ENCODE measurements at places on chromosomes 4 and X.

GRCh38 chrX:69279234-69279633, 114.0 kb upstream of the PJA1 start:
- no peak for DNase-seq

GRCh38 chrX:68938244-68939004, 109.6 kb downstream of the EFNB1 start:
- no peak for DNase-seq

- DNase-seq: no peak
Observed at GRCh38 chrX:150080497-150080896, 142.2 kb upstream of the EOLA2 start.

DNA sequence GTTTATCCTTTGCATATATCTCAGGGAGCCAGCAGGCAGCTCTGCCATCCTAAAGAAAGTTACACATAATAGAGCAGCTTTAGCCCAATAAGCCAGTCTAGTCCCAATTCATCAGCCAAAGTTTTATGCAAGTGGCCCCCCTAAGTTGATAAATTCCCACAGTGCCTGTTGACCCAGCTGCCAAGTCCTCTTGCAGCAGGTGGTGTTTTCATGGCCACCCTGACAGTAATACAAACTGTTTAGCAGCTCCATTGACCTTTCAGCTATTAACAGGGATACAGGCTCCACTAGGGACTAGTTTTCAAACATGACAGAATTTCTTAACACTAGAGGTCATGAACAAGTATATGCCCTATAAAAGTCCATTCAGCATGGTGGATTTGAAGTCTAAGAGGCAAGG, 77.5 kb downstream of the HHIP start:
- DNase-seq: no peak

- no peak for DNase-seq
Observed at GRCh38 chr4:16622826-16623225, 275.6 kb downstream of the LDB2 start.

- DNase-seq: no peak
Observed at GRCh38 chr4:175809402-175810072, 2.5 kb downstream of the GPM6A start.

DNA sequence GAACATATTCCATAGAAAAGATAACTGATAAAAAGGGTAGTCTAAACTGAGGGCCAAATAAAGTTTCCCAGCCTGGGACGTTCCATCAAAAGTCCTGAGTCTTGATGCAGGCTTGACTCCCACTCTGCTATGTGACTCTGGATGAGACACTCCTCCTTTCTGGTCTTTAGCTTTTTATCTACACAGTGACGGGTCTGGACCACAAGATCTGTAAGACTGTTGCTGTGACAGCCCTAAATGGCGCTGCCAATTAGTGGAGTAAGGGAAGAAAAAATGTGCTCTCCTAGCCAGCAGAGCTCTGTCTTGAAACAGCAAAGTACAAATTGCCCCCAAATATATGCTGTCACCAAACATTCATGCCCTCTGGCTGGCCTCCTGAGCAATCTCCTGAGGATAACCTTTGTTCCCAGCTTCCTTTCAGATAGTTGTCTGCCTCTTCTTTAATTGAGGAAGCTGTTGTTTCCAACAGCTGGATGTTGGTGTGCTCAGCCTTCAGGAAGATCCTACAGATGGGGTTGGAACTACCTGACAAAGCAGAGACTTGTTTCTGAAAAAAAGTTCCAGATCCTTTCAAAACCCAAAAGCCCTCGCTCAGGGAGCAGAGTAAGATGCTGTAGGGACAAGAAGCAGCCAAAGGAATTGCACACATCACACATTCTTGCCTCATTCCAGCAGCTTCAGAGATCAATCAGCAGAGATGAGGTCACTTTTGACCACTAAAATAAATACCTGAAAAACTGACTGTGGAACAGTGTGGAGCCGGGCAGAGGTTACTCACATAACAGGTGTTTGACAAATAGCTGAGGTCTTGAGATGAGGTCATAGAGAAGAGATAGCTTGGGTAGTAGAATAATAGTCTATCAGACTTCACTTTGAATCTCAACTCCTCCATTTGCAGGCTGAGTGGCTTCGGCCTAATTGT, 383.4 kb upstream of the FGF13 start:
- DNase-seq: no peak

GRCh38 chrX:101136235-101136634, 38.2 kb downstream of the CENPI start:
- no peak for DNase-seq

DNA sequence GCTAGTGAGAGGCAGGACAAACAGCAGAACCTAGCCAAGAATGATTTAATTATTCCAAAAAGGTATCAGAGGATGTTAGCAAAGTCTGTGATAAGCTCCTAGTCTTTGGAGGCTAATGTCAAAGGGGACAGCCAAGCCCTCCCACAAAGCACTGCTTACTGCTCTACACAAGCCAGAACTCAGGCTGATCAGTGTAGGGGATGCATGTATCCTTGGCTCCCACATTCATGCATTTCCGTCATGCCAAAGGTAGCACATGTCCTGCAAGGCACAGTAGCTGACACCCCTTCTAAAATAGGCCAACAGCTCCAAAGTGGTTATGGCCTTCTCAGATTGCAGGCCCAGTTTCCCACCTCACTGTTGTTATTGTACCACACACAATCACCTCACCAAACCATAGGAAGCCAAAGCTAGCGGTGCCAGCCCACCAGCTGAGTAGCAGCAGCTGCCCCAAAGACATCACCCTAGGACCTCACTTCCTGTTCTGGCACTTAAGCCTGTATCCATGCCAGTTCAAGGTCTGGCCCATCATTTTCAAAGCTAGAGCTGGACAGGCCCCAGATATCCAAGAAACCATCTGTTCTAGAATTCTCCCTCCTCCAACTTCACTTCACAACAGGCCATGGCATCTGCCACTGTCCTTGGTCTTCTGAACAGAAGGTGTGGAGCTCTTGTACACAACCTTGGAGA, 40.9 kb downstream of the TSPAN5 start:
- no peak for DNase-seq

DNA sequence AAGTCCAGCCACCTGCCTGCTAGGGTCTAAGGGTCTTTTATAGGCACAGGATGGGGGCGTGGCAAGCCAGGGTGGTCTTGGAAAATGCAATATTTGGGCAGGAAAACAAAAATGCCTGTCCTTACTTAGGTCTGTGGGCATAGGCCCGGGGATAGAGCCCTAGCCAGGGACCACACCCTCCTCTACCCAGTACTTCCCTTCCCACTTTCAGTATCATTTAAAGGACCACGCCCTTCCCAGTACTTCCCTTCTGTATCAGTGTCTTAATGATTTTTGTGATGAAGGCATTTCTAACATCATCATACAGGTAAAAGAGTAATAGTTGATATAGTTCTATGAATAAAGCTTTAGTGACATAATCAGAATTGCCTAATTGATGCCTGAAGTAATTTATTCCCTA, 11.4 kb downstream of the BANK1 start:
- no peak for DNase-seq

- DNase-seq: peak; percentile 75
Observed at GRCh38 chrX:103688946-103689345, 2.4 kb upstream of the MORF4L2 start.

DNA sequence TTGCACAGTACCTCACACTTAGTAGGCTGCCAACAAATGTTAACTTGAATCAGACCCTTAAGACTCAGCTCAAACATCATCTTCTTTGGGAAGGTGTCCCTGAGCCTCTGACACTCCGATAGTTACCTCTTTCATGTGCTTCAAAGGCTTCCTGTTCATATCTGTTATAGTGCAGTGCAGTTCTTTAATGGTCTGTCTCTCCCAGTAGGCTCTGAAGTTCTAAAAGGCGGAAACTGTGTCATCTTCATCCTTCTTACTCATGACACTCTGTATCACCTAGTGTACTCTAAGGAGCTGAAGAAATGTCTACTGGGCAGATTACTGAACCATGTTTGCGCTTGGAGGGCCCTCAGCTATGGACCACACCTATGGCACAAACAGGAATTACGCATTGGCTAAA, 2.1 kb upstream of the DIAPH2 start:
- no peak for DNase-seq

GRCh38 chr4:83276299-83277040, 8.1 kb downstream of the COQ2 start:
- no peak for DNase-seq

GRCh38 chr4:102420563-102421398, 75.5 kb upstream of the SLC39A8 start:
- DNase-seq: peak; percentile 52

DNA sequence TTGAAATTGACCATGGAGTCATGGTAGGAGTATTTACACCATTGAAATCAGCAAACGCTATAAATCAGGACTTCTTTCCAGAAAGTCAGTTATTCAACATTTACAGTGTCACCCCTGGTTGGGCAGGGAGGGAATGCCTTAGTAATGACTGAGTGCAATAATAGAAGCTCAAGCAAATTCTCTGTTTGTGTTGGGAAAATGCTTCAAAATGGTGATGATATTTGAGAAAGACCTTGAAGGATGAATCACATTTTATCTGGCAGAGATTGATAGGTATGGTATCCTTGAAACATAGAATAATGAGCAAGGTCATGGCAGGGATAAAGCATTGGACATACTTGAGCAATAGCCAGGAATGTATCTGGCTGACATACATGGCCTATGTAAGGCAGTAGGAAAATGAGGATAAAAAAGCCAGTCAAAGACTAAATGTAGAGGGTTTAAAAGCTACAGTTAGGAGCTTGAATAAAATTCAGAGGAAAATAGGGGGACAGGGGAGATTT, 248.7 kb downstream of the FMR1NB start:
- DNase-seq: no peak

DNA sequence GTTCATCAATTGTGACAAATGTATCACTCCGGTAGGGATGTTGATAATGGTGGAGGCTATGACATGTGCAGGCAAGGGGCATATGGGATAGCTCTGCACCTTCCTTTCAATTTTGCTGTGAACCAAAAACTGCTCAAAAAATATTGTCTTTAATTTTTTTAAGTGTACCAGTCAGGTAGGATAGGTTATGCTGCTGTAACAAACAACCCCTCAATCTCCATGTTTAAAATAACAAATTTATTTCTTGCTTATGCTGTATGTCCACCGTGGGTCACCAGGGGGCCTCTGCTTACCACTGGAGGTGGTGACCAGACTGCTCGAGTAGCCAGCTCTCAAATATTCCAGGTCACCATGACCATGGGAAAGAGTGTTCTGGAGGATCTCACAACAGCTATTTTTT, 23.4 kb upstream of the MSX1 start:
- DNase-seq: peak; percentile 12

DNA sequence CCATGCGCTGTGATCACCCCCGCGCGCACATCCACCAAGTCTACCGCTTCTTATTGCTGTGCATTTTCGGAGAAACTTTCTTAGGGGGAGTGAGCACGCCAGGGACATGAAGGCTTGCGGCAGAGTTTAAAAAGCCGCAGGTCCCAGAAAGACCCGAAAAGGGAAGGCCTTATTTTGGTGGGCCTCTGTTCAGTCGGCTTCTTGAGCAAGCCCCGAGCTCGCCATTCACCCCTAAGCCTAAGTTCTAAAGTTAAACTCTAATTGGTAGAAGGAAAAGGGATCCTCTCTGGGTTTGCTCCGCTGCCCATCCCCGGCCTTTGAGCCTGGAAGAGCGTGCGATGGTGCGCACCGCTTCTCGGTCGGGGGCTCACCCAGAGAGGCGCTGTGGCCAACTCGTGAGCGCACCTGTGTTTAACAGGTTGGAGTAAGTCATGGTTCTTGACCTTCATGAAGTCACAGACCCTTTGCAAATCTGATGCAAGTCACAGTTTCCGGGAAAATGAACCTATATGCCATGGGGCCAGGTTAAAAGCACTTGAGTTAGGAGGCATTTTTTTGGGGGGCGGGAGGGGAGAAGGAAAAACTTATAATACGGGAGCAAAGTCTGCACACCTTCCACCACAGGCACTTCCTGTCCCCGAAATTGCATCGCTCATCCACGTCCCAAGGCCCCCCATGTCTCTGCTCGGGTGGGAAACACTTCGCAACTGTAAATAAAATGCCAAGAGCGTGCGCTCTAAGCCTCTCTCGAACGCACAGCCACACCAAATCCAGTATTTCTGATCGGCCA, 1.9 kb downstream of the PHOX2B start:
- no peak for DNase-seq

- DNase-seq: no peak
Observed at GRCh38 chr4:157889788-157890187, 283.0 kb downstream of the GASK1B start.
